Erythroblast (primary cell): ENCODE measurements at places on chromosomes 2 and 18.
A peak's percentile ranks its signal among the peaks of the same experiment; 100 is the strongest.

DNA sequence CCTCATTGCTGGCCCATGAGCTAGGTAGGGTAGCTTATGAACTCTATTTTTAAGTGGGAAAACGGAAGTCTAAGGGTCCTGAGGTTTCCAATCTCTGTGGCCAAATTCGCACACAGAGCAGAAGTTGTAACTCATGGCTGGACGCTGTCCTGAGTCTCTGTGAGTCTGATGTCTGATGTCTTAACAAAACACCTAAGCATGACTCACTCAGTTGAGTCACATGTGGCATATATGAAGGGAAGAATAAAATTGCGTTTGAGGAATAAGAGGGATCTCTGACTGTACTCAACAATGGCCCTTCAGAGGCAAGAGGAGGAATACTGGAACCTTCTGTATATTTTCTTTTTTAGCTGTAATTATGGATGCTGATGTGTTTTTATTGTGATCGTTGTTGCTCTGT lies 569.7 kb downstream of the RIT2 start:
- DNase-seq = no peak

DNA sequence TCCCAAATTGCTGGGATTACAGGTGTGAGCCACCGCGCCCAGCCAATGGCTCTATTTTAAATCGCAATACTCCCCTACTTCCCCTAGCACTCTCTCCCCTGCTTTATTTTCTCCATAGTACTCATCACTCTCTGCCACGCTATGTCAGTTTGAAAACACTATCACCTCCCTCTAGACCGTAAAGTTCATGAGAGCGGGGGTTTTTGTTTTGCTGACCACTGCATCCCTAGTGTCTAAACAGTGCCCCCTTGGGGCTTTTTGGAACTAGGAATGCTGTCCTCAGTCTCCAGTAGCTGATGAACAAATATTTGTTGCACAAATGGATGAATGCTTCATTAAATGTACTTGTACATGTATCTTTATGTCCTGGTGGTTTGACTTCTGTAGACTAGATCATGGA lies 44.1 kb downstream of the ATOH8 start:
- no peak for DNase-seq

GRCh38 chr18:9612215-9612830 lies 2.0 kb downstream of the PPP4R1 start:
- peak; percentile 71 for DNase-seq

DNA sequence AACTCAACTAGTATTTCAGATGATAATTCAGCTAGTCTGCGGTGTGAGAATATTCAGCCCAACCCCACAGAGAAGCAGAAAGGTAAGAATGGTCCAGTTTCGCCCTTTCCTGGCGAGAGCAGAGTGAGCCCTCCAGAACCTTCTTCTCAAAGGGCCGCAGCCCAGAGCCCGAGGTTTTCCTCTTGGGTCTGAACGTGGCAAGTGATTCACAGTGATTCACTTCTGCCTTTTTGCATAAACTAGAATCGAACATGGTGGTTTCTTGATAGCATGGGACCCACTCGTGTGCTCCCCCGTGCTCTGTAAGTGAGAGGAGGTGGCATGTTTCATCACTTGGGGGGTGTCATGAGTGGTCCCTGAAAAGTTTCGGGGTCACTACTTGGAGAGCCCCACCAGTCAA lies 24.2 kb downstream of the TRAF3IP1 start:
- no peak for DNase-seq

GRCh38 chr18:6604573-6604941 lies 125.0 kb upstream of the ARHGAP28 start:
- DNase-seq = no peak

GRCh38 chr2:181178823-181179412 lies 198.5 kb downstream of the UBE2E3 start:
- DNase-seq = peak; percentile 38

- DNase-seq = no peak
These were observed 42.6 kb downstream of the MAPK4 start for GRCh38 chr18:50602466-50602865.
